ENCODE measurements at places on chromosomes 1 and 21.

DNA sequence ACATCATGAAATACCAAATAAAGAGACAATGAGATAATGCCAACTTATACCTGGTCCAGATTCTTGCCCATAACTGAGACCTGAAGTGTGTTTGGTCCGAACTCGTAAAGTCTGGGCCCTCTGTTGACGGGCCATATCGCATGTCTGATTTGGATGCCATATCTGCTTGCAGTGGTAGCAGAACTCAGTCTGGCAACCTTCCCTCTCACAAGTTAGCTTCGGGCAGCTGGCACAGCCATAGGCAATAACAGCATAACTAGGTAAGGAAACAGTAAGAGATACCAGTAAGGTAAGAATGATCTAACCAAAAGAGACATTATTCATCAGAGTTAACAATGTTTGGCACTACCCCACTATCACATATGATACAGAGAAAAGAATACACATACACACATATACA lies 15.1 kb downstream of the RNF19B start:
- DNase-seq = no peak

DNA sequence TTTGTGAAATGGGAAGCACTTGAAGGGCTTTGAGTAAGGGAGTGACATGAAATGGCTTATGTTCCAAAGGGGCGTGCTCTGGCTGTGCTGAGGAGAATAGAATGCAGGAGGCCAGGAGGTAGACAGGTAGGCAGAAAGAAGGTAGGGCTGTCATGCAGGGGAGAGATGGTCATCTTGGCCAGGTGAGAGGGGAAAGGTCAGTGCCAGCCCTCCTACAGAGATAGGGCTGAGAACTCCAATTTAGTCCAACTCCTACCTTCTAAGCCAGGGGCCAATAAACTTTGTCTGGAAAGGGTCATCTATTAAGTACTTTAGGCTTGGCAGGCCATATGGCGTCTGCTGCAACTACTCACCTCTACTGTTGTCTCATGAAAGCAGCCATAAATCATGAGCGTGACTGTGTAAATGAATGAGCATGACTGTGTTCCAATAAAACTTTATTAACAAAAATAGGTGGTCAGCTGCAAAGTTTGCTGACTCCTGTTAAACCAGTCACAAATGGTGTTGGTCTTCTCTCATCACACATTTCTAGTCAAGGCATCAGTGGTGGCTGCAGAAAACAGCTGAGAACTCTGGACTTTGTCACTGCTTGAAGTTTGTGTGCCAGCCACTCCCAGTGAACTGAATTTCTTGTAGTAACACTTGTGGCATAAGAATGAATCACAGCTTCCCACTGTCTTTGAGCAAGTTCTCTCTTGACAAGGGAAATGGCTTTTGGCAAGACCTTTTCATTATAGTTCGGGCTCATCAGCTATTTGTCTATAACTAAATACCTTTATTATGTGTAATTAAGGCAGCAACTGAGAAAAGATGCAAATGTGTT lies 32.0 kb upstream of the CD2 start:
- DNase-seq = no peak

DNA sequence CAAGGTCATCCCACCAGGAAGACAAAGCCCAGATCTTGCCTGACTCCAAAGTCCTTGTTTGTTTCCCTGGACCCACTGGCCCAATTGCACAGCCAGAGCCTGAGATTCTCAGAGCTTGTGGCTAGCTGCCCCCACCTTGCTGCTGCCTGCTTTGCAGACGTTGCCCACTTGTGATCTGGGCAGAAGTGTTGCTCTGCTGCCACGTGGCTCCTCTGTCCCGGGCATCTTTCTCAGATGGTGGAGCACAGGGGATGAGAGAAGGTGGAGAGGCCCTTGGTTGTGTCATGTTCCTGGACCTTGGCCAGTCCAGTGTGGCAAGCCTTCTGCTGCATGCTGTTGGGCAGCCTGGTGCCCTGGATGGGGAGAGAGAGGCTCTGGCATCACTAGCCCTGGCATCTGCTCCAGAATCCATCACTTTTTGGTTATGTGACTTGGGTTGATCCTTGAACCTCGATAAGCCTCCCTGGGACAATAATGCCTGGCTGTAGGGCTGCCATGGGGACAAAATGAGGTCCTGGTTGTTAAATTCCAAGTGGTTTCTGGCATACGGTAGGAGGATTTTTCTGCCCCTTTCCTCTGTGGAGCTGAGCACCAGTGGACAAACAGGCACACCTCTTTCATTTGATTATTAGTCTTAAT lies 1.5 kb upstream of the NR0B2 start:
- no peak for DNase-seq

- peak; percentile 69 for DNase-seq
These were observed 37.3 kb downstream of the PABPC4 start for GRCh38 chr1:39539252-39539790.

GRCh38 chr1:182857212-182857611 lies 18.1 kb downstream of the DHX9 start:
- DNase-seq = no peak

GRCh38 chr1:150484861-150485260 lies 2.4 kb upstream of the TARS2 start:
- DNase-seq = no peak

DNA sequence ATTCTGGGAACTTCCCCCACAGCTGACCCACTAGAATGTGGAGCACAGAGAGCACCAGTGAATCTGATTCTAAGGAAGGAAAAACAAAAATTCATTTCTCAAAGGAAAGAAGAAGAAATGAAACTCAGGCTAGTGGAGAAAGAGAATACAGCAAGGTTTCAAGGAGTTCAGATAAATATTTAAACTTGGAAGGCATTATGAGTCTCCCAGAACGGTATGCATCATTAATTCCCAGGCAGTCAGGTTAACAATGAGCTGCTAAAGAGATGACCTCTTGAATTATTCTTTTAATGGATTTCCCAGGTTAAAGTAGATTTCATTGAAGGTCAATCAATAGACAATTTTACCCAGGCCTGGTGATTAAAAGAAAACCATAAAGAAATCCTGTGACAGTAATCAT lies 103.6 kb upstream of the KAZN start:
- no peak for DNase-seq

DNA sequence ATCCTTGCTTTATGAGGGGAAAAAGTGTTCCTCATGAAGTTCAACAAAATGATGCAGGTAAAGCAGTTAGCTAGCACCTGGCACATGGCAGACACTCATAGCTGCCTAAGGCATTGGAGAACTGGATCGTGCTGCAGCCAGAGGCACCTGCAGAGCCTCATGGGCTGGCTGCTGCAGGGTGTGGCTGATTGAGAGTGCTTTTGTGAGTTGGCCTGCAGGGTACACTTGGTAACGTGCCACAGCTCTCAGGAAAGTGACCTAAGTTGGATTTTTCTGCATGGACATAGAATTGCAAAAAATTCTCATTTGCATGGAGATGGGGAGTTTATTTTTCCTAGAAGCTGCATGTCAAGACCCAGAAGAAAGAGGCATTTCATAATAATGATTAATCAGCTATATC lies 31.6 kb upstream of the IL20 start:
- no peak for DNase-seq

- DNase-seq = no peak
These were observed 13.8 kb downstream of the WLS start for GRCh38 chr1:68218490-68218889.

DNA sequence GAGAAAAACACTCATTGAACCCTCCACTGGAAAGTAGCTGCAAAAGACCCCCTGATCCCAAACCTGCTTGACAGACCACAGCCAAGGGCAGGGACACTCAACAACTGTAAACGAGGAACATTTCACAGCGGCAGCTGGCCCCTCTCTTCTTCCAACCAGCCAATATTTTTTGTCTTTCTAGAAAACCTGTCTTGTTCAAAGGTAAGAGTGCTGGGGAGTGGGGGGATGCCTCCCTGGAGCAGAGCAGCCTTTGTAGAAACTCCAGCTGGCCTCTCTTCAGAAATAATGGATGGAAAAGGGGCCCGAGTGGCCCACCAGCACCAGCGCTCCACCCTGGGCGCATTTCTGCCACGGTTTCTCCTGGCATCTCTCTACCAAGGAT lies 384.0 kb downstream of the RRAGC start:
- DNase-seq = no peak

DNA sequence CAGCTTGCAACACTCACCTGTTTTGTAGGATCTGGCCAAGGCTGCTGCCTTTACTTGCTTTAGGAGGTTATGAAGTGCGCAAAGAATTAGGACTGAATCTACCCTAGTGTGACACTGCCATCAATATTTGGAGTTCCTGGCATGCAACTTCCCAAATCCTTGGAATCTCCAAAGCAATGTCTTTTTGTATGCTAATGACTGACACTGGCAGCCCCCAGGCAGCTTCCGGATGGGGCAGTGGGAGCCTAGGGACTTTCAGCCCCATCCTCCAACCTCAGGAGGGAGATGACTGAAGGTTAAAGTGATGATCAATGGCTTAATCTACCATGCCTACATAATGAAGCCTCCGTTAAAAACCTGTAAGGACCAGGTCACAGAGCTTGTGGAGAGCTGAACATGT lies 5.5 kb downstream of the RCC2 start:
- no peak for DNase-seq

DNA sequence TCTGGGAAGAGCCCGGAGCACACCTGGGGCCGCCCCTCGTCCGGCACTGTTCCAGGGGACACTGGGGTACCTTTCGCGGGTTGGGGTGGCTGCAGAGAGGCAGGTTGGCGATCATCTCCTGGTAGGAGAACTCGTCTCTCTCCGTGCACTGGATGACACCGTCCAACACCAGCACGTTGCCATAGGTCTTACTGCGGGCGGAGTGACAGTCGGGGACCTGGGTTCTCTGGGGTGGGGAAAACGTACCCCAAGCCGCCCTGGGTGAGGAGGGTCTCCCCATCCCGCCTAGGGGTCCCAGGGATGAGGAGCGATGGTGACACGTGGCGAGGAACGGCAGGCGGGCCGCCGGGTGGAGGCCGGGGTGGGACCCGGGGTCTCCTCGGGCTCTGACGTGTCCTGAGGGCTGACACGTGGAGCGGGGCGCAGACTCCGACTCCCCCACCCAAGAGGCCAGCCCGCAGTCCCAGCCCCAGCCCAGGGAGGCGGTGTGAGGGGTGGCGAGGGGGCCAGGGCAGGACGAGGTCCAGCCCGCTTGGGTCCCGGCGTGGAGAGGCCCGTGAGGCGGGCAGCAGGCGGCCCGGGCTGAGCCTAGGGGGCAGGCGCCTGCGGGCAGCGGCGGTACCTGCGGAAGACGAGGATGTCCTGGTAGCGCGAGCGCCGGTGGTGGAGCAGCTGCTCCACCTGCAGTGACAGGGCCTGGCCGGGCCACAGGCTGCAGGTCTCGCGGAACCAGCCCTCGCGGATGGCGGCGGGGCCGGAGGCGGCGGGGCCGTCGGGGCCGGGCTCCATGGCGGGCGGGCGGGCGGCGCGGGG lies 457 bp downstream of the SRM start:
- peak; percentile 28 for DNase-seq

DNA sequence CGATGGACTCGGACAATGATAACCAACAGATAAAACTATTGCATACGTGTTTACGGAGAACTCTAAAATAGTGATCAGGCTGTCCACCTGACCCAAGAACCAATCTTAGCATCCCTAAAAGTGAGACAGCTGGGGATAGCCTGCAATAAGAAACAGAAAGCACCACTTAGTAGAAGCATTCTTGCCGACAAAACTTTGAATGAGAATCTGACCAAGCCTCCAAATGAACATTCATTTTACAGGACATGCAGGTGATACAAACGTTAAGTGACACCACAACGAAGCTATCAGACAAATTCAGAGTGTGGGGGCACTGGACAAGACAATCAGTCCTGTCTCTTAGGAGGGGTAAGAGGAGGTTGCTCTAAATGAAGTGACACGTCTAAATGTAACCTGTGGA lies 1.2 kb downstream of the PSMG1 start:
- no peak for DNase-seq

- no peak for DNase-seq
These were observed 248.4 kb downstream of the DENND1B start for GRCh38 chr1:197526736-197527371.

DNA sequence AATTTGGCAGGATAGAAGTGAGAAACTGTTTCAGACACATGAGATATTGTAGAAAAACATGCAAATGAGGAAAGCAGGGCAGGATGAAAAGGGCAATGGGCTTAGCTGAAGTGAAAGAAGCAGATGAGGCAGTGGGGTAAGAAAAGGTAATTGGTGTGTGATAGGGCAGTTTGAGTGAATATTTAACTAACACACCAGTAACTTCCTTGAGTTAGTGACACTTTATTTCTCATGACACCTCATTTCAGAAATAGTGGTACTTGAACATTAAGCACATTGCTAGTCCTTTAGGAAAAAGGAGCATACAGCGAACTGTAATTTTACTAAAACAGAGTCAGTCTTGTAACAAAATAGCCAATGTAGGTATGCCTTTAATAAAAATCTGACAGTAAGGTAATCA lies 415.0 kb downstream of the DPYD start:
- no peak for DNase-seq

DNA sequence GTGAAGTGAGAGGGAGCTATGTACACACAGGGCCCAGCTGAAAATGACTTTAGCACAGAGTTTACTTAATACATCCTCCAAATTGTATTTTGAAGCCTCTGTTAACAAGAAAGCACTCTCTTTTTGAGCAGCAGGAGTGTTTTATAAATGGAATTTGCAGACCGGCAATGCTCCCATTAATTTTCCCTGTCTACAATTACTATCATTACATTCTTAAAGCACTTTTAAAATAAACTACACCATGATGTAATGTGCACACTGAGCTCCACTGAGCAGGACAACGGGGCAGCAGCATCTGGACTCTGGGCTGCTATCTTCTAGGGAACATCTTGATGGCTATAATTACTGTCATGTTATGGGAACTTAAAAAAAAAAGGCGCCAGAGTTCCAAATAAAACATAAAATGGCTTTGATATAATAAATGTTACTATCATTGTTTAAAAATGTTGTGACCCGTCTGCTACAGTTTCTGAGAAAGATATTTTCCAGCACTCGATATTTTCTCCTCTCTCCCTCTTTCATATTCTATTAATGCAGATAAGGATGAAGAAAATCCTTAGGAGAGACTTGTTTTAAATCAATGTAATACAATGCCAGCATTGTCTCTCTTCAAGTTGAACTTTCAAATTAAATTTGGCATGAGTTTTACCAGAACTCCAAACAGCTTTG lies 150.9 kb downstream of the HLX start:
- no peak for DNase-seq

- no peak for DNase-seq
These were observed 19.6 kb downstream of the KCNAB2 start for GRCh38 chr1:6065093-6065858.

- no peak for DNase-seq
These were observed 27.6 kb upstream of the SARS1 start for GRCh38 chr1:109185990-109186732.

- DNase-seq = no peak
These were observed 54.5 kb downstream of the HMGB4 start for GRCh38 chr1:33918368-33918767.

DNA sequence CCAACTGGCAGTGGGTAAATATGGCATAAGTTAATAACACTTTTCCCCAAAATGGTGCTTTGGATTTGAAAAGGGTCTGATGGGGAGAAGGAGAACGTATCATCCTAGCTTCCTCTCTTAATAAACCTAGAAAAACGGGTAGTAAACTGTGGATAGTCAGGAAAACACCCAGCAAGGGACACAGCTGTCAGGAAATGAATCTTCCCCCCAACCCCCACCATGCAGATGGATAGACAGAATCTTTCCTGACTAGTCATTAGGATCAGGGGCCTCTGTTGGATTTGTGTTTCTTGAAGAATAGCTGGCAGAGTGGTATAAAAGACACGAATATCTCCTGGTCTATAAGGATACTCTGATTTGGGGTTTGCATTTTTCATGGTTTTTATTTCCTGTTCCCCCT lies 22.5 kb upstream of the LAX1 start:
- DNase-seq = no peak
